ENCODE measurements at places on chromosomes 1 and 21. TPM values are rescaled to one million over a fixed set of nuclear protein-coding genes. Genes with fewer than 3 reads are reported as not detected.

The BTG3 gene
- total RNA-seq: 21.6 TPM

The OLFML2B gene
- 1.1 TPM for total RNA-seq

The RUNX1 gene
- total RNA-seq: 25.8 TPM

The KIAA1614 gene
- total RNA-seq: 1.6 TPM

The RPS6KA1 gene
- 173 TPM for total RNA-seq

The FCMR gene
- total RNA-seq: 1.6 TPM

The UBE2U gene
- not detected for total RNA-seq

The KLF18 gene
- not detected for total RNA-seq

The S100A7A gene
- total RNA-seq: not detected

Measured in left colon (tissue), 2 donors.